Left lung (tissue), 14 donors: ENCODE measurements at places on chromosomes 5 and 9. TPM values are rescaled to one million over a fixed set of nuclear protein-coding genes. Genes with fewer than 3 reads are reported as not detected.

ANKRD55 gene
- 0.30 TPM for polyA plus RNA-seq

DNAJC18 gene
- 30.3 TPM for polyA plus RNA-seq

PCDHGB3 gene
- 3.4 TPM for polyA plus RNA-seq

RGS7BP gene
- 25.6 TPM for polyA plus RNA-seq

FAM221B gene
- 0.43 TPM for polyA plus RNA-seq

FUT7 gene
- polyA plus RNA-seq: 0.09 TPM

TRIM14 gene
- polyA plus RNA-seq: 10.3 TPM

LCN1 gene
- not detected for polyA plus RNA-seq

LRRC19 gene
- 0.33 TPM for polyA plus RNA-seq

SYK gene
- polyA plus RNA-seq: 20.6 TPM

ARHGEF39 gene
- polyA plus RNA-seq: 10.5 TPM

CBY3 gene
- polyA plus RNA-seq: 0.55 TPM

CYFIP2 gene
- 25.6 TPM for polyA plus RNA-seq

LURAP1L gene
- polyA plus RNA-seq: 83.9 TPM

CLIC3 gene
- 56.2 TPM for polyA plus RNA-seq

TTC23L gene
- polyA plus RNA-seq: 4.5 TPM

CDH6 gene
- polyA plus RNA-seq: 9.5 TPM

CDC20B gene
- polyA plus RNA-seq: 21.8 TPM

LTC4S gene
- polyA plus RNA-seq: 4.1 TPM

MUSK gene
- polyA plus RNA-seq: 1.1 TPM

SPINK4 gene
- polyA plus RNA-seq: not detected

IFNA2 gene
- polyA plus RNA-seq: not detected

PFN3 gene
- not detected for polyA plus RNA-seq

CEL gene
- polyA plus RNA-seq: 1.9 TPM

IFNA13 gene
- 0.14 TPM for polyA plus RNA-seq

LCN10 gene
- 0.24 TPM for polyA plus RNA-seq

DNAJA1 gene
- polyA plus RNA-seq: 233 TPM

PGM5 gene
- 51.9 TPM for polyA plus RNA-seq

BRD3OS gene
- 20.3 TPM for polyA plus RNA-seq
